ENCODE measurements at places on chromosomes 3 and 15.

GRCh38 chr3:123143669-123144411, 57.9 kb upstream of the SEC22A start:
- no peak for DNase-seq

DNA sequence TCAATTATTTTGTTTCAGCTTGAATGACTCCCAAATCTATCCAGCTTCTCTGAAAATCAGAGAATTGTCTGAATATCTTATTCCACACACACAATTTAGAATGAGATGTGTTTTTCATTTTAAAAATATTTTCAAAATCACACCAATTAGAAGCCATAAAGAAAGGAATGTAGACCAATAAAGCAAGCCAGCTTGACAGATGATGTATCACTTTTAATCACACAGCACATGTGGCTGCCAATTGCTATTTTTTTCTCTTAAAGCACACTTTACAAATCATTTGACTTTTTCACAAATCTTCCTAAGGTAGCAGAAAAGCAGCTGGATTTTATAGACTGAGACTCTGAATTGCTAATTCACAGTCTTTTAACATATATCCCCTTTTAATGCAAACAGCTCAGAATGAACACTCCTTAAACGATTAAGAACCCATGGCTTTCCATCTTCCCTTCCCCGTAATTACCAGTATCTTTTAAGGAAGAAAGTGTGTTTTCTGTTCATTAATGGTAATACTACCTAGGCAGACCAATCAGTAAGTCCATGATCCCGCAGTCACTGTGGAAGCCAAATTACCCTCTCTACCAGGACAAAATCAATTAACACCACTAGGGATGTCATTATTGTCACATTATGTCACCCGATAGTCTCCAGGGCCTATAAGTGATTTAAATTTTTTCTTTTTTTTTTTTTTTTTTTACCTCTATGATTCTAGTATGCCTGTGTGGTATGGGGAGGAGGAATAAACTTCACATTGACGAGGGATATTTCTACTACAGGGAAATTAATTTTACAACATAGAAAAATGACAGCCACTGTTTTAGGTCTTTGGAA, 250.0 kb upstream of the VEPH1 start:
- no peak for DNase-seq

DNA sequence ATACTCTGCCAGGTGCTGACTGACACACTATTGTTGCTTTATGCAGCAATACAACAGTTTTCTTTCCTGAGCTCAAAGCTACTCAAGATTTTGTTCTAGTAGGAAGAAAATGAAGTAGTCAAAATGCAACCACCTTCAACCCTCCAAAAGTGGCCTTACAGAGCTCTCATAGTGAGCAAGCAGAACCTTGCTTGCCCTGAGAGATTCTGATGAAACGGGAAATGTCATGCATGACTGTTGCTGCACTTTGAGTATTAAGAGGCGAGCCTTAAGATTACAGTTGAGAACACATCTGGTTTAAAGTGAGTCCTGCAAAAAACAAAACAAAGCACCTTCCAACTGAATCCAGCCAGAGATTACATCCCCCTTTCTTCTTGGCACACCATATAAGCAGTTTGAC, 29.7 kb downstream of the MINDY4B start:
- DNase-seq: no peak

DNA sequence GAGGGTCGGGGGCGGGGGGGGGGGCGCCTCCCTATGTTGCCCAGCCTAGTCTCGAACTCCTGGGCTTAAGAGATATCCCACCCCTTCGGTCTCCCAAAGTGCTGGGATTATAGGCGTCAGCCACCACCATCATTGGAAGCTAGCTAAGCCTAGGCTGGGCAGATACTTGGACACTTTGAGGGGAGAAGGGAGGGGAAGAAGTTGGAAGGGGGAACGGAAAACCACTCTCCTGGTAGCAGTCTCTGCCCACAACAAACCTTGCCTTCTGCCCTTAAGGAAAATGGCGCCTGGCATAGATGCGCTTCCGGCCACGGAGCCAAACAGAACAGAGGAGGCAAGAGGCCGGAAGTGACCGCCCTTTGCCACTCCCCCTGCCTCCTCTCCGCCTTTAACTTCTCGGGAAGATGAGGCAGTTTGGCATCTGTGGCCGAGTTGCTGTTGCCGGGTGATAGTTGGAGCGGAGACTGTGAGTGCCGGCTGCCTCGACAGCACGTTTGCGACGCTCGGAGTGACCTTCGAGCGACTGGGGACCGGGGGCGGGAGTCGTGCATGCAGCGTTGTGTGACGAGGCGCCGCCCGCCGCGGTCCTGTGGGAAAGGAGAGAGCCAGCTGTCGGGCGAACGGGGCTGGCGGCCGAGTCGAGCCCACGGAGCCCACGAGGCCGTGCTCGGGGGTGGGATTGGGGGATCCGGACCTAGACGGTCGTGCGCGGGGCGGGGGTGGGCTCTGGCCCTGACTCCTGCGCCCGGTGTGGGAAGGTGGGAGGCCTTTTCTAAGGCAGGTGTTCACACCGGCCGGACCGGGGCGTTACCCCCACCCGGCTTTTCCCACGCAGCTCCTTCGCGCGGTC, at the start of gene MFN1:
TSS of gene MFN1 (plus strand) at position 365 of the 850 bp plus-strand sequence. CDS start 1,143 bp downstream, outside the sequence.
- DNase-seq: peak; percentile 92

- DNase-seq: no peak
Measured at GRCh38 chr15:80893777-80894176, 95.8 kb downstream of the MESD start.

DNA sequence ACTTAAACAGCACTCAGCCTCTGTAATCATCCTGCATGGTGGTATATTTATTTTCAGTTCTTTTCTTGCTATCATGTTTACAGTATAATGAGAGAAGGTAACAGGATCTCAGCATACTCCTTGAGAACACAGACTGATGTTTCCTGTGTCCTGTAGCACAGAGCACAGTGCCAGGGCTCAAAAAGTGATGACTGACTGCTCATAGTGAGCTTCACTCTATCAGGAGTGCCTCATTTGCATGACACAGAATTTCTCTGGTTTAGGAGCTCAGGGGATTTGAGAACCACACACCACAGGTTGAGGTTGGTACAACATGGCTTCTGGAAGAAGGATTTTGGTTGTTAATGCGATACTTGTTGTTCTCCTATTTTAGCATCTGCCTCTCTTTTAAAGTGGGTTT, 68.5 kb upstream of the SLC2A2 start:
- no peak for DNase-seq

GRCh38 chr15:78999636-79000035, 54.8 kb upstream of the CTSH start:
- DNase-seq: no peak

DNA sequence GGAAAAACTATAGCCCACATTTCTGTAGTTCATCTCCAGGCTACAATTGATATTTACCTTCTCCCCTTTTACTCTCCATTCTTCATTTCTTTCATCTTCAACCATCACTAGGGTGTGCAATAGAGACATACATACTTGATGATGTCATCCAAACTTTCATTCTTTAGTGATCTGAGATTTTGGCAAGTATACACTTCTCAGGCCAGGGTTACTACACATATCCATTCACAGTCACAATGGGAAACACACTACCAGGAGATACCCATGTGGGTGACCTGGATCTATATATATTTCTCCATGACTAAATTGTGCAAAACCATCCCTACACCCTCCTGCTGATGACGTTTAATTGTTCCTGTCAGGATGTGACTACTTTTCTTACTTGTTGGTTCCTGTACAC, 769.5 kb upstream of the DPPA4 start:
- no peak for DNase-seq

DNA sequence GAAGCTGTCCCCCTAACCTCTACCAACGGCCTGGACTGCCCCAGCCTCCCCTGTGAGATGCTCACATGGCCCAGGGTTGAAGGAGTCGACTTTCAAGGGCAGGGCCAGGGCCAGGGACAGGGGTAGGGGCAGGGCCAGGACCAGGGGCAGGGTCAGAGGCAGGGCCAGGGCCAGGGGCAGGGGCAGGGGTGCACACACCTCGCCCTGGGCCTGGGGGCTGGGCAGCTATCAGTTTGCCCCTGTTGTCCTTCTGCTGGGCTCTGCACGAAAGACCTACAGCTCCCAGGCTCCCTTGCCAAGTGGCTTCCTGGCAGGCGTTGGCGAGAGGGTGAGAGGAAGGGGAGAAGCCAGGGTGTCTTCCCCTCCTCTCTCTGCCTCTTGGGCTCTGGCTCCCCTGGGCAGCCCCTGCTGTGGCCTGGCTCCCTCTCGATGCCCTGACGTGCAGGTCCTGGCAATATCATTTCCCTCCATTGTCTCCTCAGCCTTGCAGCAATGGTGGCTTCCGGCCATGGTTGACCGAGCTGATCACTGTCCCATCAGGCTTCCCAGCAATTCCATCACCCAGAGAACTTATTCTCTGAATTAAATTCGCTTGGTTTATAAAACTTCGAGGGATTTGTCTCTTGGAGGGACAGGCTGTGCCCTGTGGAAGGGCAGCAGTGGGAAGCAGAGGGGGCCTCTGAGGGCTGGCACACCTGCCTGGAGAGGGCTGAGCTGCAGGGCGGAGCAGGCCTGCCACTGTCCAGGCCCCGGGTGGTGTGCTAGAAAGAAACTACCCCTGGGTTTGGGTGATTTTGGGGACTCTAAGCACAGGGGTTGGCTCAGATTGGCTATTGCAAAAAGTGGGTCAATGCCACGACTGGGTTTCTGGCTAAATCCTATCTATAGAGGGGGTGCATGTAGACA, 13.9 kb downstream of the PRR23E start:
- no peak for DNase-seq

DNA sequence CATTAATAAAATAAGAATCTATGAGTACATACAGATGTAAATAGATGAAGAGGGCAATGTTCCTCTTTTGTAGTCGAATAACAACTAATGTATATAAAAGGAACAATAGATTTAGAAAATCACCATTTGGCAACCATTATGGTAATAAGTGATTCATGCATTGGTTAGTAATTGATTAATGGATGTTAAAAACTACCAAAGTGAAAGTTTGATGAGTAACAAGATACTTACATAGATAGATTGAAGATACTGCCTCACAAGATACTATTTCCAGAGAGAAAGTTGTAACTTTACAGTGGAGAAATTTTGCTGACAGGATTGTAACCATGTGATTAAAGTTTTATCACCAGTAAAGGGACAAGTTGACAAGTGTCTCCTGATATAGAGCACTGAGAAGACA, 55.0 kb downstream of the TCF12 start:
- no peak for DNase-seq

DNA sequence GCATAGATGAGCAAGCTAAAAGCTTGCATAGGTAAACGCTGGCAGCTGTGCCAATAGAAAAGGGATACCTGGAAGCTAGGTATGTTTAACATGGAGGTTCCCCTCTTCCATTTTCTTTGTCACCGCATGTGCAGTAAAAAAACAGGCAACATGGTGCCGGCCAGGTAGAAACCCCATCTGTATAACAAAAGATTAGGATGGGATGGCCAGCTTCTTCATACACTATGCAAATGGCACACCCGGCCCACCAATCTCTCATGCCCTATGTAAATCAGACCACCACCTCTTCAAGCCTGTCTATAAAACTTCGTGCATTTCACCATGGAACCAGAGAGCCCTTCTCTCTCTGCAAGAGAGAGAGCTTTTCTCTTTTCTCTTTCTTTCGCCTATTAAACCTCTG, 224.3 kb upstream of the P2RY1 start:
- DNase-seq: no peak

- peak; percentile 48 for DNase-seq
Measured at GRCh38 chr3:170809007-170809974, 60.7 kb downstream of the RPL22L1 start.

GRCh38 chr15:84874981-84875699, 9.3 kb upstream of the SLC28A1 start:
- DNase-seq: no peak

- no peak for DNase-seq
Measured at GRCh38 chr3:68447885-68448284, 484.5 kb downstream of the TAFA4 start.

- no peak for DNase-seq
Measured at GRCh38 chr3:157122116-157122515, 37.8 kb downstream of the CCNL1 start.

- no peak for DNase-seq
Measured at GRCh38 chr15:69758291-69758771, 305.7 kb downstream of the RPLP1 start.

- no peak for DNase-seq
Measured at GRCh38 chr3:120516136-120516535, 65.3 kb upstream of the FSTL1 start.

DNA sequence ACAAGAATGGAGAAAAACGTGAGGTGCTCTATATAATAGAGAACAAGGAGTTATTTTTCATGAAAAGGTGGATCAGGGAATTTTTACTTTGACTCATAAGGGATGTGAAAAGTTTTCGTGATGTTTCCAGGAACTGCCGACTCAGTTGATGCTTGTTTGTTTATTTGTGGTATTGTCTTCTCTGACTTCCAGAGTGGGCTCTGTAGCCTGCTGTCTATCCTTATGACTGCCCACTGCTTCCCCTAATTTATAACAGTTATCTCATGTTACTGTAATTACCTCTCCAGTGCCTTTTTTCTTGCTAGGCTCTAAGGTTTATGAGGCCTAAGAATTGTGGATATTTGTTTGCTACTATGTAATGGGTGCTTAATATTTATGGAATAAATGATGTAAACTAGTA, 12.3 kb downstream of the ARL13B start:
- DNase-seq: no peak

- DNase-seq: no peak
Measured at GRCh38 chr15:49843725-49844124, 222.9 kb downstream of the DTWD1 start.

- DNase-seq: no peak
Measured at GRCh38 chr3:30611613-30612436, 5.4 kb downstream of the TGFBR2 start.

DNA sequence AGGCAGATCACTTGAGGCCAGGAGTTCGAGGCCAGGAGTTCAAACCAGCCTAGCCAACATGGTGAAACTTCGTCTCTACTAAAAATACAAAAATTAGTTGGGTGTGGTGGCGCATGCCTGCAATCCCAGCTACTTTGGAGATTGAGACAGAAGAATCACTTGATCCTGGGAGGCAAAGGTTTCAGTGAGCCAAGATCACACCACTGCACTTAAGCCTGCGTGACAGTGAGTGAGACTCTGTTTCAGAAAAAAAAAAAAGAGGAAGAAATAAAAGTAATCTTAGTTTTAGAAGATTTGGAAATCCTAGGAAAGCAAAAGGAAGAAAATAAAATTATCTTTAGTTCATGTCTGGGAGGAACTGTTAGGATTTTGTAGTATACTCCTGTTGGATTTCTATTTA, 77.2 kb downstream of the IL12A start:
- no peak for DNase-seq

- DNase-seq: no peak
Measured at GRCh38 chr15:88401251-88401995, 65.8 kb downstream of the MRPL46 start.
